GM12892 (cell line): ENCODE measurements at places on chromosomes 5 and 9.

DNA sequence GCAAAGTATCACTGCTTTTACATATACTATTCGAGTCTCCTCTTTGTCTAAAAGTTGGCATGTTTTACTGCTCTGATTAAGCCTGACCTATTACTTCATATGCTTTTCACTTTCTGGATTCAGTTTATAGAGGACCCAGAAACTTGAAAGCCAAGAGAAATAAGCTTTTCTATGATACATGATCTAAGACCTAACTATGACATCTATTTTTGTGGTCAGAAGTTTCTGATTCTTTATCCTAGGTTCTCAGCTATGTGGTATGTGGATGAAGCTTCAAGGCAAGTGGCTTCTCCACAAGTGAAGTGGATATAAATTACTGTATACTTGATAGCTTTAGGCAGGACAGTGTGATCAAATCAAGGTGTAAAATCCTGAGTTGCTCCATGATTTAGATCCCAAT, 6.3 kb downstream of the EDIL3 start:
- no peak for DNase-seq

- DNase-seq = no peak
Observed at GRCh38 chr9:101268426-101268825, 116.4 kb downstream of the BAAT start.

- DNase-seq = no peak
Observed at GRCh38 chr5:27876071-27876470, 837.7 kb upstream of the CDH9 start.

DNA sequence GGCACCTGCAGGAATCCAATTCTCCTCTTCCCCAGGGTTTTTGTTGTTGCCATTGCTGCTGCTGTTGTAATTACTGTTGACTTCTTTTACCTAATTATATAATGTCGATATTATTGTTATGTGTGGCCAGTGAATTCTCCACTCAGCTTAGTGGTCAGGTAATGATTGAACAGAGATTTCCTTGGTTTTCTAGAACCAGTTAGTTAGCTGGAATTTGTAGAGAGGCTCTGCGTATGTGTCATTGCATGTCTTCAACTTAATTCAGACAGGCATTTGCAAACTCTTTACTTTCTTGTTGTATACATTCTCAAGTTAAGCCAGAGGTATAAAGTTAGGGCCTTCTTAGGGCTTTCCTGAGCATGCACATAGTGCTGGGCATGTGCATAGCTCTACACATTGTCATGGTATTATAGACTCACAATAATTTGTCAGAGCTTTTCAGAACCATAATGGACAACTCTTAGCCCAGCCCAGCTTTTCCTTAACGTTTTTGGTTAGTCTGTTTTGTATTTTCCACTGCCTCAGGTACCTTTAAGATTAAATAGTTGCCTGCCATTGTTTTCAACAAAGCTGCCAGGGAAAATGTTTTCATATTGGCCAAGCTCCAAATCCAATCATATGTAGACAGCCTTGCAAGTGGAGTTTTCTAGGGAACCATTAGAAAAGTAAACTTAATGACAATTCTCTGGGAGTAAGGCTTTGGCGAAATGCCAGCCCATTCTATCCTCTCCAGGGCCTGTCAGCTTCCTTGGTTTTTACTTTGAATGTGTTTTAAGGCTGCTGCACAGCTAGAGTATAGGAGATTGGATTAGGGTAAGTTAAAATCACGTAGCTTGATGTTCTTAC, 68.1 kb downstream of the UBE2R2 start:
- DNase-seq = no peak

DNA sequence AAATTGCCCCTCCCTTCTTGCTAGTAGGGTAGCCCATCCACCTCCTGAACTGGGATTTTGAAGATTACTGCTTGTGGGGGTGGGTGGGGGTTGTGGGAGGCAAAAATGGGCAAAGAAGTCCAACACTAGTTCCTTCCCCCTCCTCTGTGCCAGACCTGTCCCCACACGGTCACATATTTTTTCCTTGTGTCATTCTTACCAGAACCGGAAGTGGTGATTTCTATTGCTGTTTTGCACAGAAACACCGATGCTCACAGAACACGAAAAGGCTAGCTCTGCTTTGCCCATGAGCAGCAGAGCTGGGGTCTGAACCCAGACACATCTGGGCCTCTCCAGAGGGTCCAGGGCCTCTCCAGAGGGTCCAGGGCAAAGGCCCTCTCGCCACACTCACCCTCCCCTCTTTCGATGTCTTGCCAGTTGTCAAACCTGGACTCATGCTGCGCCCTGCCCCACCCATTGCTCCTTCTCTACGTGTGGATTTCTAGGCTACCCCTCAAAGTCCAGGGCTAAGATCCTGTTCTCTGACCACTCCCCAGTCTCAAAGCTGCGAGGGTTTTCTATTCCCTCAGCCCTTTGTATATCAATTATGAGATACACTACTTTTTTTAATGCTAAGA, 264.4 kb upstream of the MSX2 start:
- no peak for DNase-seq
